Smooth muscle cell of the pulmonary artery (primary cell): ENCODE measurements at places on chromosomes 1 and 21. TPM values are rescaled to one million over a fixed set of nuclear protein-coding genes. Genes with fewer than 3 reads are reported as not detected.

HMGB4 gene
- not detected in 2 replicates for total RNA-seq

TRIM17 gene
- 0.07 TPM in 2 replicates for total RNA-seq

TRAF3IP3 gene
- not detected in 2 replicates for total RNA-seq

MCM3AP gene
- total RNA-seq: 88.4 and 95.5 TPM in 2 replicates

PLA2G2A gene
- total RNA-seq: not detected in 2 replicates
